AG08395 (cell line): ENCODE measurements at places on chromosomes 3 and 15.

- DNase-seq = no peak
Measured at GRCh38 chr3:125104639-125105038, 48.8 kb upstream of the HEG1 start.

DNA sequence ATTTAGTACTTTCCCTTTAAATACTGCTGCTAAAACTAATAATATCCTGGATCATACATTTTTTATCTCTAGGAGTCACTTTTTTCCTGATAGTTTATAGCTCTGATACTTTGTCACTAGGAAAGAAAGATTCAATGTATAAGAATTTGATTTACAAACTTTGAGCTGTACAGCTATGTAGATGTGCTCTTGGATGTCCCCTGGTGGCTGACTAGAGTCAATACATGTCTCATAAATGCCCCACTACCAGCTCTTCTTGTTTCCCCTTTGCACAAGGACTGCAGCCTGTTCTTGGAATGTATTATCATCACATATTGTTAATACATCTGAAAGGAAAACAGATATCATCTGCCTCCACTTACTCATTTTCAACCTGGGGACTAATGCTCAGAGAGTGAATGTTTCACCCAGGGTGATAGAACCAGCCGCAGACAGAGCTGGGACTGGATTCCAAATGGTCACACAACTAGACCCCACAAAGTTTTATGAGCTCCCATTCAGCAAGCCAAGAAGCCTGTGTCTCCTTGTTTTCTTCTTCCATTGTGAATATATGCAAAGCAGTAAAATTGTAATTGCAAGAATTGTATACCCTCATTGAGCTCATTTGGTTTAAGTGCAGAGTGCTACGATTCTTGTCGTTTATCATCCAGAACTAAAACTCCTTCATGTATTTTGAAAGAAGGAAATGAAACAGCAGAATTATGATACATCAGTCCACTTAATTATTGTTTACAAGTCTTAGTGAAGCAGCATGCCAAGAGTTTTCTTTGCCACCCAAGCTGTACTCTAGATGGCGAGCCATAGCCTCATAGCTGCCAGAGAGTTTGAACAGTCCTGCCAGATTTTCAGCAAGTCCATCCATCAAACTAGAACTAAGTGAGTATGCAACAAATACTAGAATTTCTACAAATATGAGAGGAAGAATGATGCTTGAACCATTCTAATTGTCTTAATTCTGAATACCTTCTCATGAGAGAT lies 261.6 kb upstream of the LMCD1 start:
- DNase-seq = peak; percentile 66

DNA sequence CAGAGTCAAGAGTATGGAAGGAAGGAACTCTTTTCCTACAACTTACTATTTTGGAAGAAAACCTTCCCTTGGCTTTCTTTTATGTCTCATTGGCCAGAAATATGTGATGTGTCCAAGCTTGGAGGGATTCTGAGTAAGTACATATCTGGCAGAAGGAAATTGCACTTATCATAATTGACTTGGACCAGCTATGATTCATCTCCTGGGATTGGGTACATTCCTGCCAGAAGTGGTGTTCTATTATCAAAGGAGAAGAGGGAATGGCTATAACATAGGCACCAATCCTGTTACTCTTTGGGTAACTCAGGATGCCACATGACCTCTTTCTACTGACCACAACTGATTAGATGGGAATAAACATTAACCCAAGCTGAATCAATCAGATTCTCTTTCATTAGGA lies 13.5 kb upstream of the DAZL start:
- DNase-seq = peak; percentile 44

- no peak for DNase-seq
Measured at GRCh38 chr3:83500422-83500821, 1458.4 kb upstream of the CADM2 start.

DNA sequence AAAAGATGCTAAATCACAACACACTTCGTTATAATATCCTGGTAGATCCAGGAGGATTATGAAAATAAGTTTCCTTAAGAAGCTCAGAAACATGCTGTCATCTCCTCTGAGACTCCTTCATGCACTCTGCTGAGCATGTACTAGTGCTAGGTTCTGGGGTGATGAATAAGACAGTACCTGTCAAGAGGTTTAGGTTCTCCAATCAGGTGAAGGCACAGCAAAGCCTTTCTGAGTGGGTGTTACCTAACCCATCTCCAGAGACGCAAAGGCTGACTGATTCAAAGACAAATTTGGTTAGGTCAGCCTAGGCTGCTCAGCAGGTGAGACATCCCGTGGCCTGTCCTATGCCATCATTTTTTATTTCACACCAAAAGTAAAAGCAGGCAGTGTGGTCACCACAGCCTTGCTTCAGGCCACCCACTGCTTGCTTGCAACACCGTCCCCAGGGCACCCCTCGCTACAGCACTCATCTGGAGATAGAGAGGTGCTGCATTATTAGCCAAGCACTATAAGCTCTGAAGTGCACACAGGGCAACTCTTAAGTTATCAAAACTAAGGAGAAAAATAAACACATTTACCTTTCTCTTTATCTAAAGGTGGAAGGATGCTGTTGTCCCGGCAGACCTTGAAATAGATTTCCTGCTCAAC lies 117.2 kb downstream of the TJP1 start:
- no peak for DNase-seq

- no peak for DNase-seq
Measured at GRCh38 chr15:100252779-100253417, 88.9 kb downstream of the ADAMTS17 start.

DNA sequence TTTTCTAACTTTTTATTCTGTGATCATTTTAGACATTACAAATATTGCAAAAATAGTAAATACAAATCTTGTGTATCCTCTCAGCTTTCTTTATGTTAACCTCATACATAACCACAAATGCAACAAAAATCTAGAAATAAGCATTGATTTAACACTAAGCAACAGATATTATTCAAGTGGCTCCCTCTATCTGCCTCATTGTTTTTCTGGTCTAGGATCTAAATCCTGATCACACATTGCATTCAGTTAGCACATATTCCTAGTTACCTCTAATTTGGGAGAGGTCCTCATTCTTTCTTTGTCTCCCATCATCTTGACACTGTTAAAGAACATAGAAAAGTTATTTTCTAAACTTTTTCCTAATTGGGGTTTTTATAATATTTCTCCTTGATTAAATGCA lies 1126.0 kb downstream of the ROBO2 start:
- DNase-seq = no peak

DNA sequence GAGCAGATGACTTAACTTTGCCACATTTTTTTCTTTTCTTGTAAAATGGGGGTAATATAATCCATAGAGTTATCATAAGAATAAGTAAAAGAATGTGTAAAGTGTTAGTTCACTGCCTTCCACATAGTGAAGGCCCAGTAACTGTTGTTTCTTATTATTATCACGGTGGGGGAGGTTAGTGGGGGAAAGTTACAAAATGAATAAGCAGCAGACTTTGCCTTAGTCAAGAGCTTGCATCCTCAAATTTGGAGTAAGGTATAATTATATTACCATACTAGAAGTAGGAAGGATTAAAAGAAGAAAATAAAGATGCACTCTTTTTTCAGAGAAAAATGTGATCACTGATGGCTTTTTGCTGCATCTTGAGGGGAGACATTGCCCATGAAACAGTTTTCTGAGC lies 247.6 kb downstream of the PTPRG start:
- no peak for DNase-seq

DNA sequence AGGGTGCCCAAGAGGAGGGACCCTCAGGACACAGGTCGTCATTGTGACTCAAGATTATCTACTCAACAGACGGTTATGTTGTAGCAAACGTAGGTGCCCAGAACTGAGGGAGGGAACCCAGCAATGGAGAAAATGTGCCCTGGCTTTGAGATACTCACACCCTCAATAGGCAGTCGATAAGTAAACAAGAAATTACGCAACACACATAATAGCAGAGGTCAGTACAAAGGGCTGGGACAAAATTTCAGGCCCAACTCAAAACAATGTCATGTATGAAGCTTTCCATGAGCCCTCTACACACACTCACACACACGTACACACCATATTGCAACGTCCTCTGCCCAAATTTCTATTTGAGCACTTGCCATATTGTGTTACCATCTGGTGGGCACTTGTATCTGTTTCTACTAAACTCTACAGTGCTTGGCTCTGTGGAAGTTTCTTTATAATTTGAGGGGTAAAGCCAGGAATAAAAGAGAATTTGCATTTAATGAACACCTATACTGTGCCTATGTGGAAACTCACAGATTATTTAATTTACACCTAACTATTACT lies 114.6 kb upstream of the TRIM42 start:
- no peak for DNase-seq

DNA sequence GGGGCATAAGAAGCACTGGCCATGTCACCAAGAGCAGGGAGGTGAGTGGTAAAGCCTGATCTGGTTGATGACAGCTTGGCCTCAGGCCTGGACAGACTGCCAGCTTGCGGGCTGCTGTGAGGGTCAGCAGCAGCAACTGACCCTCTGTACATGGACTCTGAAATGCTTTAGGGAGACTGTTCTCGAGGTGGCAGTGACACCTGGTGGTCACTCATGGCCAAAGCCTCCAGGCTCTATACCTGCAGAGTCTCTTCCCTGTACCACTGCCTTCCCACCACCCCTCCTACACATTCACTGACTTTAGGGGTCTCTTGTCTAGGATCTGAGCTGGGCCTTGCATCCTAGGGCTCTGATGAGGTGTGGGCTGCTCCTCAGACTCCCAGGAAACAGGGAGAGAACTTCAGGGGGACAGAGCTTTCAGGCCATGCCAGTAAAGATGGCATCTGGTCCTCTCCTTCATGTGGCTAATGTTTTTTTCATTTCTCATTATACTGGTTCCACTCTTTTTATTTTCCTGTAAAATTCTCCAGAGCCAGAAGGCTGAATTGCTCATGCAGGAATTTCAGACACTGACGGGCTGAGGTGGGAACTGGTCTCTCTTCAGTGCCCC lies 17.2 kb upstream of the TIMP4 start:
- peak; percentile 60 for DNase-seq

DNA sequence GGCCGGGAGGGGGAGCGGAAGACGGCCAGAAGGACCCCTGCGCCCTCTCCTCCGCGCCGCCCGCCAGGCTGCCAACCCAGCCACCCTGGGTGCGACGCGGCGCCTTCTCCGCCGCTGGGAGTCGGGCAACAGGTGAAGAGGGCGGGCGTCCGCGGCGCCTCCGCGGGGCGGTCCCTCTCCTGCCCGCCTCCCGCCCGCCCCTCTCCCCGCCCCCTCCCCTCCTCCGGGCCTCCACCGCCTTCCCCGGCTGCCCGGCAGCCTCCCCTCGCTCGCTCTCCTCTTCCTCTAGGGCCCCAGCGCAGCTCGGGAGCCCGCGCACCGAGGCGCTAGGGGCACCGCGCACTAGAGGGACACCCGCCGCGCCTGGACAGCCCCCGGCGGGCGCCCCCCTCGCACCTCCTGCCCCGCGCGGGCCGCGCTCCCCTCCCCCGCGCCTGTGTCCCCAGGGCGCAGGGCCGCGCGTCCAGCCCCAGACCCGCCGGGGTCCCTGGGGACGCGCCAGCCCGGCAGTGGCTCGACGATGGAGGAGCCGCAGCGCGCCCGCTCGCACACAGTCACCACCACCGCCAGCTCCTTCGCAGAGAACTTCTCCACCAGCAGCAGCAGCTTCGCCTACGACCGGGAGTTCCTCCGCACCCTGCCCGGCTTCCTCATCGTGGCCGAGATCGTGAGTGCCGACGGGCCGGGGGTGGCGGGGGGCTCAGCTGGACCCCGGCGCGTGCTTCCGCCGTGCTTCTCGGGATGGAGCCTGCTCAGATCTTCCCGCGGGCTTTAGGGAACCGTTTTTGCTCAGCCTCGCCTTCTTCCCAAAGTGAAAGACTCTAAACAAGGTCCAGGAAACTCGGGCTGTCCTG lies at the start of gene CMTM8:
Gene CMTM8, plus strand, starts transcription at position 228 of the 854 bp plus-strand sequence. Its CDS starts 293 bp downstream, at position 521.
- DNase-seq = peak; percentile 25

DNA sequence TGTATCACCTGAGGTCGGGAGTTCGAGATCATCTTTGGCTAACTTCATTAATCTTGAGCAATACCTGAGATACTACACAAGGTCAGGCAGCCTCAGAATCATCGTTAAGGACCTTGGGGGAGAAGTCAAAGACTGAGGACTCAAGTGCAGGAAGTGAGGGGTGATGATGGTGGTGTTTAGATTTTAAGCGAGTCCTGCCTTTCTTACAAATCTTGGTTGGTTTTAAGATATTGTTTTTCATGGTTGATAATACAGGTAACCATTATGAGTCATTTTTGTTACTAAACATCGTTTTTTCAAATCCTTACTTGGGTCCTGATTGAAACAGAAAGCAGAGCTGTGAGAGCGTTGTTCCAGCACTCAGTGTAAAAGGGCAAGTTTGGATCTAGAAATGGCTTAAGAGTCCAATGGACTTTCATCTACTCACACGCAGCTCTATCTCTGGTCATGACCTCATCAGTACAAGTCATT lies 4.1 kb downstream of the RASGRP1 start:
- DNase-seq = no peak

DNA sequence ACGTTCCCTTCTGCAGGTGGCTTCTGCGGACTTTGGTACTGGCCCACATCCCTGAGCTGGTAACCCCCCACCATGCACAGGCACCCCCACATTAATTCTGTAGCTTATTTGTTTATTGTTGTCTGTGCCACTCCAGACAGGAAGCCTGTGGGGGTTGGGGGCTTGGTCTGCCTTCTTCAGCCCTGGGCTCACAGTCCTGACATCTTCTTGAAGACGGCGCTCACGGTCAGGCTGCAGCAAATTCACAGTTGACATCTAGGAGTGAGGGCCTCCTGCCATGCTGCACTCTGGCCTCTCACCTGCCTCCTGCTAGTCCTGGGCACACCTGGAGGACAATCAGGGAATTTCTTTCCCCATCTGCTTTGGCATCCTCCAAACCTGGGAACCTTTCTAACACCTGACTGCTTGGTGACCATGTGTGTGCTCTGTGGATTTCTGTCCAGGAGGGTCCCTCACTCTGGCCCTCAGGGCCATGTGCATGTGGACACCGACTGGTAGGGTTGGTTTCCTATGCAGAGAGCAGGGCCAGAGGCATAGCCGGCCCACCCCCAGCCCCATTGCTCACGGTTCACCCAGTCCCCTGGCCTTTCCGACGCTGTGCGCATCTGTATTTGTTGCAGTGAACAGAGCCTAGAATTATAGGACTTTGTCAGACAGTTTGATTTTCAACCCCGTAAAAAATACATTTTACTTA lies 68.8 kb downstream of the APBA2 start:
- DNase-seq = no peak

- no peak for DNase-seq
Measured at GRCh38 chr15:79171320-79172031, 80.9 kb upstream of the RASGRF1 start.

DNA sequence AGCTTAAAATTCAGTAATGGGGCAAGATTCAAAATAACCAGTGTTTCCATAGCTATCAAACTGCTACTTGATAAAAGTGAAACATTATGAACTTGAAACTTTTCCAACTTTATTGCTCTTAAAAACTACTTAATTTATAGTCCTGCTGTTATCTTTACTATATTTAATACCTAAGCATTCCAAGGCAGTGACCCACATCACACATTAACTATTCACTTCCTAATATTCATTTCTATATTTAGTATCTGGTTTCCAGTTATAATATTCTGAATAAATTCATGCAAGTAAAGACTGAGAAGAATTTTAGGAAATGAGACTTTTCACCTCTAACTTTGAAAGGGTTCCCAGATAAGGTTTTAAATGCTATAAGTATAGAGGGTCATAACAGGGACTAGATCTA lies 64.9 kb downstream of the UACA start:
- DNase-seq = no peak

GRCh38 chr3:120163816-120164215 lies 69.6 kb upstream of the GSK3B start:
- no peak for DNase-seq

GRCh38 chr3:194330160-194330559 lies 21.0 kb downstream of the CPN2 start:
- no peak for DNase-seq

- no peak for DNase-seq
Measured at GRCh38 chr3:197810901-197811300, 19.8 kb downstream of the LRCH3 start.
